A375 (cell line): ENCODE measurements at places on chromosomes 2 and 18. TPM values are rescaled to one million over a fixed set of nuclear protein-coding genes. Genes with fewer than 3 reads are reported as not detected.

TFCP2L1 gene
- total RNA-seq, result 0.04 and 0.05 TPM in 2 replicates

TUBB8B gene
- not detected in 2 replicates for total RNA-seq

ERFE gene
- 11.2 and 14.8 TPM in 2 replicates for total RNA-seq

KIAA2012 gene
- total RNA-seq, result 0.08 TPM in 1 of 2 replicates, not detected in the other

NAT8 gene
- not detected in 2 replicates for total RNA-seq

LIPG gene
- 0.38 and 0.72 TPM in 2 replicates for total RNA-seq

DSC3 gene
- 2.6 and 3.1 TPM in 2 replicates for total RNA-seq

SERPINB13 gene
- total RNA-seq, result not detected in 2 replicates

CRYBA2 gene
- 4.2 TPM in 1 of 2 replicates, not detected in the other for total RNA-seq

C2orf66 gene
- total RNA-seq, result 0.15 TPM in 1 of 2 replicates, not detected in the other

CDK5R2 gene
- total RNA-seq, result 0.03 TPM in 1 of 2 replicates, not detected in the other

REG3A gene
- not detected in 2 replicates for total RNA-seq

LOXHD1 gene
- not detected in 2 replicates for total RNA-seq

POTEJ gene
- 0.03 and 0.19 TPM in 2 replicates for total RNA-seq

MAT2A gene
- total RNA-seq, result 188 and 191 TPM in 2 replicates

ME2 gene
- 53.5 and 54.3 TPM in 2 replicates for total RNA-seq

INHBB gene
- 0.19 and 0.23 TPM in 2 replicates for total RNA-seq

CYP1B1 gene
- 0.50 and 0.64 TPM in 2 replicates for total RNA-seq

GPR55 gene
- 0.53 and 0.94 TPM in 2 replicates for total RNA-seq

RFTN2 gene
- total RNA-seq, result 0.88 and 2.3 TPM in 2 replicates

ABCB11 gene
- total RNA-seq, result not detected in 2 replicates

DYSF gene
- total RNA-seq, result 1.0 and 1.7 TPM in 2 replicates

PMS1 gene
- 9.5 and 15.5 TPM in 2 replicates for total RNA-seq

ST8SIA5 gene
- 0.38 and 0.64 TPM in 2 replicates for total RNA-seq

CHRNG gene
- total RNA-seq, result not detected in 2 replicates

SPATS2L gene
- total RNA-seq, result 87.9 and 89.2 TPM in 2 replicates

NOSTRIN gene
- 0.50 TPM in 1 of 2 replicates, not detected in the other for total RNA-seq

VWA3B gene
- not detected in 2 replicates for total RNA-seq

MYO3B gene
- not detected in 2 replicates for total RNA-seq

RTKN gene
- 27.1 and 30.5 TPM in 2 replicates for total RNA-seq

HAAO gene
- total RNA-seq, result not detected in 2 replicates

SATB2 gene
- 7.9 and 9.3 TPM in 2 replicates for total RNA-seq

STAT4 gene
- total RNA-seq, result 0.11 TPM in 1 of 2 replicates, not detected in the other

KLHL41 gene
- total RNA-seq, result 0.45 TPM in 1 of 2 replicates, not detected in the other

LRP2 gene
- 0.24 TPM in 1 of 2 replicates, not detected in the other for total RNA-seq

ASTL gene
- total RNA-seq, result not detected in 2 replicates

PDE6D gene
- 22.3 and 23.4 TPM in 2 replicates for total RNA-seq

EML6 gene
- 2.7 and 6.1 TPM in 2 replicates for total RNA-seq

CNTNAP5 gene
- total RNA-seq, result 0.11 TPM in 1 of 2 replicates, not detected in the other

RNF152 gene
- total RNA-seq, result 0.57 and 1.2 TPM in 2 replicates

KYNU gene
- total RNA-seq, result 31.0 and 48.3 TPM in 2 replicates
